DMS153 (cell line): ENCODE measurements at places on chromosomes 6 and 20.

GRCh38 chr6:1201547-1202200 is 110.2 kb upstream of the FOXQ1 start:
- no peak for DNase-seq

DNA sequence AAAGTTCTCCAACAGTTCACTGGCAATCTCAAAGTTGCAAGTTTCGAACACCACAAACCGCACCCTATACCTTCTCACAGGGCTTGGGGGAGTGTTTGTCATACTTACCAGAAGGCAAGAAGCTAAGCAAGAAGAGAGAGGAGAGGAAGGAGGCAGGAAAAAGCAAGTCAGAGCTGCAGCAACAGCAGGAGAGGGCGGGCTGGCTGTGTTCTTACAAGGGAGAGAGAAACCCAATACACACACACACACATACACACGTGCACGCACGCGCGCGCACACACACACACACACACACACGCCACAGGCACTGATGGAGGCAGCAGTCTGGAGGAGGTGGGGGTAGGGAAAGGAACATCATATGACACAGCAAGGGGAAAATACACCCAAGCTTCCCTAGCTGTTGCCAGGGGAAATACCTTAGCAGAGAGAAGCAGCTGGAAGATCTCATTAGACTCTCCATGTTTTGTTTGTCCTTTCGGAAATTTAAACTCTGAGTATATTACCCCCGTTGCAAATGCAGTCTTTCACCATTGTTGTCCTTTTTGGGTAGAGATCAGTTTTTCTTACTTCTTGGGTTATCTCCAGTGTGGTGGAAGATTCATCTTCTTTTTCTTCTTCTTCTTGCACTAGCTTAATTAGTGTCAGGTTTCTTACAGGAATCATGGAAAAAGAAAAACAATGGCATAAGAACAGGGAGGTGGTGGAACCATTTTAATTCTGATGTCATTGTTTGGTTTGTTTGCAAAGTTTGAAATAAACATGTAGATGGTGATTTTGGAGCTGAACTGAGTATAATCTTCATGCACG is at the start of gene TXLNB:
Gene TXLNB, minus strand, starts transcription at position 186 of the 807 bp plus-strand sequence. CDS start 3,099 bp downstream, outside the sequence.
- DNase-seq: peak; percentile 36

DNA sequence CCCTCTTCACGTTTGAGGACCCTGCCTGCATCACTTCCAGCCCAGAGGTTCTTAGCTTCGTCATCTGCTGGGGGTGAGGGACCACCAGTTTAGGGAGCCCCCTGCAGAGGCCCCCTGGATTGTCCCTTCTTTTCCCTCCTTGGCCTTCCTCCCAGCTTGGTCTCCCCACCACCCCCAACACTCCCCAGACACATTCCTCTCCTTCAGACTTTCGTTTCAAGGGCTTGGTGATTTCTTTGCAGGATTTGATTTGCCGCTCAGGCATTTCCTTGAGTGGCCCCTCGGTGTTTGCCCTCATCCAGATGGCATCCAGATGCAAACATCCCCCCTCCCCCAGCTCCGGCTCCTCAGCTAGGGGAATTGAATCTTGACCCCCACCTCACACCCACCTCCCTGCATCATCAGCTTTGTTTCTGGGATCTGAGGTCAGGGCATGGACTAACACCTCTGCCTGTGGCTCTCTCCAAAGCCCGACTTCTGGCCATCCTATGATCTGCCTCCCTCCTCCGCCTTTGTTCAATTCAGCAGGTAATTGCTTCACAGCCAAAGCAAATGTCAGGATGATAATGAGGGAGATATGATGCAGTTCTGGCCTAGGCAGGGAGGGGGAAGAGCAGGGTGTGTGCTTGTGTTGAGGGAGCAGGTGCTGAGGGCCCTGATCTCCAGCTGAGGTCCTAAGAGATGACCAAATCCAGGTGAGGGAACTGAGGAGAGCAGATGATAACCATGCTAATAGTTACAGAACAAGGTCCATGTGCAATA is 141.5 kb downstream of the VEGFA start:
- no peak for DNase-seq

DNA sequence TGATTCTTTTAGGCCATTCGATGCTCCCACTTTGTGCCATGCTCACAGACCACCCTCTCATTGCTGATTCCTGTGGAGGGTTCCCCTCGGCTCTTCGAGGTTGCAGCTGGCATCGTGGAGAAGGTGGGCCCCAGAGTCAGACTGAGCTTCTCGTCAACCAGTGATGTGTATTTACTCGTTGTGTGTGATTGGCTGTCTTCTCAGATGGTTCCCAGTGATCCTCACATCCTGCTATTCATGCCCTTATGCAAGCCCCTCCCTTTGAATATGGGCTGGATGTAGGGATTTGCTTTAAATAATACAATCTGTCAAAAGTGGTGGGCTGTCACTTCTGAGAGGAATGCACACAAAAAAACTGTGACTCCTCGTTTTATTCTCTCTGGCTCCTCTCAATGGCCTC is 99.6 kb upstream of the ENPP5 start:
- no peak for DNase-seq

- DNase-seq: no peak
Observed at GRCh38 chr6:153437193-153437592, 306.1 kb upstream of the RGS17 start.

DNA sequence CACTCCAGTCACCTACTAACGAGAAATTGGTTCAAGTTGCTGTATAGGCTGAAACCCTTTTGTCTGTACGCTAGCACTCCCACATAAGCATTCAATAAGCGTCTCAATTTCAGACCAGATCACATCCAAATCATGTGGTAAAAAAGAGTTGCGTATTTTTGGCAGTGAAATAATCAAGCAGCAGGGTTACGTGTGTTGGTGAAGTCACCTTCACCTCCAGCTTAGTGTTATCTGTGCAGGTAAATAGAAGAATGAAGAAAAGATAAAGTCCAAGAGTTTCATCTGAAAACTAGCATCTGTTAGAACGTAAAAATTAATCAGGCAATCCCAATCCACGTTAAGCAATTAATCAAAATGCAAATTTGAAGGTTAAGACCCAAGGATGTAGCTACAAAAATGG is 11.3 kb downstream of the SSR1 start:
- no peak for DNase-seq

GRCh38 chr6:167053895-167054530 is 54.8 kb downstream of the CEP43 start:
- no peak for DNase-seq

DNA sequence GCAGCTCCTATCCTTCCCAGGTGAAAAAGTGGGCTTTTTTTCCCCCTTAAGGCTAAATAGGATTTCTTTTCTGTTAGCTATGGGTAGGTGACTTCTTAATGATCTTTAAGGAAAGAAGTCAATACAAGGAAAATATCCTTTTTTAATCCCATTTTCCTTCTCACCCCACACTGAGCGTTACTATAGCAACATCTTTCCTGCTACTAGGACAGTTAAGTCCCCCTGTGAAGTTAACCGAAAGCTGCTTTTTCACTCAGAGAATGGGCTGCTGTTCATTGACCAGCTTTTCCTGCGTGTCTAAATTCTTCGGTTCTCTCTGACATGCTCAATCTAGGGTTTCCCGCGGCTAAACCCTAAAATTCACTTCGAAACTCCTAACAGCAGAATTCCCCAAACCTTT is 173.1 kb upstream of the AGPAT4 start:
- DNase-seq: no peak

GRCh38 chr6:126766820-126767219 is 351.7 kb upstream of the RSPO3 start:
- DNase-seq: no peak

DNA sequence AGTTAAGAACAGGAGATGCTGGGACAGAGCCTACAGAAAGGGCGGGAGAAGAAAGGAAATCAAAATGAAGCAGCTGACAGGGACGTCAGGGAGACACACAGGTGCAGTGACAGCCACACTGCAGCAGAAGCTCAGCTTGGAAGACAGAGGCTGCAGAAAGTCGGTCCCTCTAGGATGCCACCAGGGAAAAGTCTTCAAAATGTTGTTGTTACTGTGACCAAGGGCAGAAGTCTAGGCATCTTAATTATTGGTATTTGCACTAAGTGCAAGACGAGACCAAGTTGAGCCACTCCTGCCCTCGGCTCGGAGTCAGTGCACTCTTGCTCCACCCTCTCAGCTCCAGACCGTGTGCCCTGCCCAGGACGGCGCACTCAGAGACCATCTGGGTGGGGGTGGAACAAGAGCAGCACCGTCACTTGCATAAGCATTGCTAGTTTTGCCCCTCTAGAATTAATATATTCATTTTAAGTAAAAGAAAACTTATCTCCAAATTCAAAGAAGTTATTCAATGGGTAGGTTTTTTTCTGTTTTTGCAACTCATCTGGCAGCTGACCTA is 2.6 kb downstream of the PRR18 start:
- no peak for DNase-seq

DNA sequence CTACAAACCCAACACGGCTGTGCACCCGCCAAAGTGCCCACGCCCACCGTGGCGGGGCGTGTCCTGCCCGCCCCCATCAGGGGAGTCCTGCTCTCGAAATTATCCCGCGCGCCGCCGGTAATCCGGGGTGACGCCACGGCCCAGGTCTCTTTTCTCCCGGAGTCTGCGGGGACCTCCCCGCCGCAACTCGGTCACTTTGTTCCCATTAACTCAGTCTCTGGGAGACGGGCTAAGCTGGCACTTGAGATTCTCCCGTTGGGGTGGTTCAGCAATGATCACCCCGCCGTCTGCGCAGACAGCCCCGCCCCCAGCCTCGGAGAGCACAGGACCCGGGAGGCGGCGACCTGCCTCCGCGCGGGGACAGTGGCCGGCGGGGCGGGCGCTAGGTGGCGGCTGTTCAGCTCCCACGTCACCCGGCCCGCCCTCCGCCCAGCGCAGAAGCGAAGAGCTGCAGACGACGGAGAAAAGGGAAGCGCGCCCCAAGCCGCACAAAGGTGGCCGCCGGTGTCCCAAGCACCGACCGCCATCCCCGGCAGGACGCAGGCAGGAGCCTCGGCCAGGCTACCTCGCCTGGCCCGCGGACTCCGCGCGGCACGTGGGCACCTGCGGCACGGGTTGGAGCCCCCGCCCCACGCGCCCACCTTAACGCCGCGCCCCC is 31.5 kb downstream of the SF3B5 start:
- DNase-seq: peak; percentile 54

GRCh38 chr6:32129297-32130088 is 595 bp downstream of the FKBPL start:
- no peak for DNase-seq

DNA sequence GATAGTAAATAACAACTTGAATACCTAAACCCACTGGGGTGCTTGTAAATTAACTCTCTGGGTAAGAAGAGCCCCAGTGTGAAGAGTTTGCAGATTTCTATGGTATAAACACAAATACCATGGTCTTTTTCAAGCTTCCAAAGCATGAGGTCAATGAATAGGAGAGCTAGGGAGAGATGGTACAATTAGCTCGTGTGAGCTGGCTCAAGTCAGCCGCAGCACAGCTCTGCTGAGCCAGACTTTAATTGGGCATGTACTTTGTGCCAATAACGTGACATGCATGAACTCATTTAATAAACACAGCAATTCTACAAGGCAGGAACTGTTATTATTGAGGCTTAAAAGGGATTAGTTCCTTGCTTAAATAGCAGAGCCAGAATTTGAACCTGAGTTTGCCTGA is 684.2 kb downstream of the KIF16B start:
- DNase-seq: no peak

DNA sequence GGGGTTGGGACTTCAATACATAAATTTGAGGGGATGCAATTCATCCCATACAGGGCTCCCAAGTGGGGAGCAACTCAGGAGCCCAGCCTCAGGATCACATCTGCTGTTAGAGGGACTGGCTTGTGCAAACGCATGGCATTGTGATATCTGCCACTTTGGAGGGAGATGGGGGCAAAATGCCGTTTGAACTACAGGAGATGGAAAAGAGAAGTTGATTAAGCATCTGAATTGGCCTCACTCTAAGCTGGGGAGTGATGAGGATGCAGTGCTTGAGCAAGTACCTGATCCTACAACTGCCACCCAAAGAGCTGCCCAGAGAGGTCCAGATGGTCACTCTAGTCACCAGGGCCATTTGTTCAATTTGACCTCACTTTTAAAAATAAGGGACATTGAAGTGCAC is 2.0 kb downstream of the LY86 start:
- DNase-seq: no peak

DNA sequence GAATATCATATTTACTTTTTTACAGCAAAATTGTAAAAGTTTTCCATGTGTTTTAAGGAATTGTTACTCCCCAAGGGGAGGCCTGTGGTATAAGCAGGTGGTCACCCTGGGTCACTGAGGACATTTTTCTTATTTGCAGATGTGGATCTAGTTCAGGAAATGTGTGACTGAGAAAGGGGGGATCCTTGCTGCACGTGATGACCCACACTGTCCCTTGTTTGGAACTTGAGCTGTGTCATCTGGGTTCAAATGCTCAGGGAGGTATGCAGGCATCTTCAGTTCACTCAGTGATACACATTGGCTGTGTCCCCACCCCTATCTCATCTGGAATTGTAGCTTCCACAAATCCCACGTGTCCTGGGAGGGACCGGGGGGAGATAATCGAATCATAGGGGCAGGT is 431.9 kb upstream of the CDH4 start:
- DNase-seq: no peak

DNA sequence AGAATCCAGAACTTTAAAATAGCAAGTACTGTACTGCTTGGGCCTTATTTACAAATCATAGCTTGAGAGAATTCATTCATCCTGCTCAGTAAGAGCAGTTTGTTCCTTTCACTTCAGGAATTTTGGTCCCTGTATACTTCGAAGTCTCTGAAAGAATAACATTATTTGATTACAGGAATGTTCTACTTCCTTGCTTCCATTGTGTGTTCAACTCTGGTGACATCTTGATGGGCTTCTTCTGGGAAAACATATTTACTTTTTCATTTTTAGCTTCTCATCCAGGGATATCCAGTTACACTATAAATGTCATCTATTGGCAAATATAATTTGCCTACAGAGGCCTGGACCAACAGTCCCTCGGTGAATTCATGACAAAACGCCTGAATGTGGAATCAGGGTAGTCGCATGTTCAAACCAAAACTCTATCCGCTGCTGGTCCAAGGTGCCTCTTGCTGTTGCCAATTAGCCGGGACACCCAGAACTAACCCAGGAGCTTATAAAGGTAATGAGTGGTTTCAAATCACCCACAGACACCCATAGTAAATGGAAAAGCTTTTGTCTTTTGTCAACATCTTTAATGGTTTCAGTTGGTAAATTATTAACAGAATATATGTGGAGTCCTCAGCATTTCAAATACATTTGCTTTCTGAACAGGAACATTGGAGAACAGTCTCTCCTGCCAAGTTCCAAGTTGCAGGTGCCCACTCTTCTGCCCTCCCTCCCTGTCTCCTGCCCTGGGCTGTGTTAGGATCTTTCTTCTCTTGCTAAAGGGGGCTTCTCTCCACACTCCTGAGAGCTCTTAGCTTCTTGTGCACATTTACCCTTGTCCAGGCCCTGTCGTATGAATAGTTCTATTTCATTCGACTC is 162.5 kb upstream of the CITED2 start:
- no peak for DNase-seq

- DNase-seq: no peak
Observed at GRCh38 chr20:51767867-51768758, at the start of gene ATP9A. Gene ATP9A, minus strand, starts transcription at chr20:51768390. Its CDS starts 21 bp downstream, at chr20:51768369.

GRCh38 chr6:159854959-159855358 is 35.8 kb upstream of the MAS1 start:
- DNase-seq: no peak
